BE2C (cell line): ENCODE measurements at places on chromosomes 12 and 14.
A peak's percentile ranks its signal among the peaks of the same experiment; 100 is the strongest.

DNA sequence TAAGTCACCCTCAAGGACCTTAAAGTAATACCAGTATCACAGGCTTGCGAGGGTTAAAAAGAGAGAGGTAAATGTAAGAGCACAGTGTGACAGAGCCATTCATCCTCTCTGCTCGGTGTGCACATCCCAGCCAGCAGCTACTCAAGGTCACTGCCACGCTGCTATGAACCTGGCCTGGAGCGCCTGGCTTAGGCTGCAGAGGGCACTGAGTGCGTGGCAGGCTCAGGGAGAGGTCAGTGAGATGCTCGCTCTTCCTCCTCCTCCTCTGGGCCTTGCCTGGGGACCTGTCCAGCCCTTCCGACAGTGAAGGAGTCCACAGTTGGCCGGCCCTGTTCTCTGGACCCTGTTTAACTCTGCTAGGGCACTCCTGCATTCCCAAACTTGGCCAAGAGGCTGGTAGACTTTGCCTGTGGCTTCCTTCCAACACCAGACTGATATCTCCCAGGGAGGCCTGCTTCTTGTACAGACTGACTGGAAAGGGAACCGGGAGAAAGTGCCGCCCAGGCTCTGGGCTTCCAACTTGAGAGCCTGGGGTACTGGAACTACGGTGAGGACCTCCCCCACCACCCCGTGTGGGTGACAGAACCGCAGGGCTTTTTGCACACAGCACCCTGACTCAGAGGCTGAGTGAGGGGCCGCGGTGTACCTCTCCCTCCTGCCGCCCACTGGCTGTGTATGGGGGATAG, 62.6 kb upstream of the CORO1C start:
- DNase-seq = no peak

- no peak for DNase-seq
Measured at GRCh38 chr12:99370421-99371138, 277.0 kb upstream of the GARIN6 start.

DNA sequence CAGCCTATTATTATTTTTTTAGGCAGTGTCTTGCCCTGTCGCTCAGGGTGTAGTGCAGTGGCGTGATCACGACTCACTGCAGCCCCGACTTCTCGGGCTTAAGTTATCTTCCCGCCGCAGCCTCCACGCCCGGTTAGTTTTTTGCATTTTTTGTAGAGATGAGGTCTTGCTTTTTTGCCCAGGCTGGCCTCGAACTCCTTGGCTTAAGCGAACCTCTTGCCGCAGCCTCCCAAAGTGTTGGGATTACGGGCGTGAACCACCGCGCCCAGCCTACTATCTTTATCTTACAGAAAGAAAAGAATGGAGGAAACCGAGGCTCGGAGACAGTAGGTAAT, 507 bp upstream of the PTPN11 start:
- DNase-seq = no peak

DNA sequence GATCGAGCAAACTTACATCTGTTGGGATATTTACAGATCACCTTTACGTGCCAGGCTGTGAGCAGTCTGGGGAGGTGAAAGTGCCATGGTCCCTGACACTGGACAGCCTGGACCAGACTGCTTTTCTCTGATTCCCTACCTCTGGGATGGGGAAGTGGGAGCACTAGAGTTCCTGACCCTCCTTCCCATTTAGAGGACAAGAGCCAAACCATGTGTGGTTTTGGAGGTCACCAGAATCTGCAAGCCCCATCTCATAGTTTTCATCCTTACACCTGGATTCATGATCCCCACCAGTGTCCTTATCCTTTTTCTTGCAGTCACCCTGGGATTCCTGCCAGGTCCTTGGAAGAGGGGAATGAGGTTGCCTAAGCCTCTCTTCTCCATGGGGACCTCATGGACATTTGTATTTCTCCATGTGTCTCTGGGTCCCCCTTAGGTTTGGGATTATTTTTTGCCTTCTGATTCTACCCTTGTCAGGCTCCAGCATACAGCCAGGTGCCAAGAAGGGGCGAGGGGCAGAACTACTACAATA, 1.5 kb upstream of the WNT10B start:
- no peak for DNase-seq

DNA sequence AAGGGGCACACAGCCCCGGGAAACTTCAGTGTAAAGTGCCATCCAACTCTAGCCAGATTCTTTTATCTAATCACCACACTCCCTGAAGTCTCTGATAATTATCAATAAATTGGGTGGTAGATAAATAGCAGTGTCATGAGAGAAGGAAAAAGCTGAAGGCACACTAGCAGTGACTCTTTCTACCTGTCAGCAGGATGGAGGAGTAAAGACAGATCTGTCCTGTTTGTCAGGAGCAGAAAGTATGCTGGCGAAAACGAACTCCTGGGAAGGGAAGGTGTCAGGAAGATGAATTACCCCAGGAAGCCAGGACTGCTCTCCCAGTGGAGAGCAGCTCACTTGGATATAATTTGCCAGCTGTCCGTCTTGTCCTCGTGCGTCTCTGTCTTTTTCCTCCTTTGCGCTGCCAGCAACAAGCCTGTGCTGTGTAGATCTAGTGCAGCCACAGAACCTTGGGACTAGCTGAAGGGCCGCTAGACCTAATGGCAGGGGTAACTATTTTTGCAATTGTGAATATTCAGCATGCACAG, 981.9 kb downstream of the DIO2 start:
- DNase-seq = no peak

GRCh38 chr12:92085040-92085735, 60.5 kb downstream of the BTG1 start:
- DNase-seq = no peak

DNA sequence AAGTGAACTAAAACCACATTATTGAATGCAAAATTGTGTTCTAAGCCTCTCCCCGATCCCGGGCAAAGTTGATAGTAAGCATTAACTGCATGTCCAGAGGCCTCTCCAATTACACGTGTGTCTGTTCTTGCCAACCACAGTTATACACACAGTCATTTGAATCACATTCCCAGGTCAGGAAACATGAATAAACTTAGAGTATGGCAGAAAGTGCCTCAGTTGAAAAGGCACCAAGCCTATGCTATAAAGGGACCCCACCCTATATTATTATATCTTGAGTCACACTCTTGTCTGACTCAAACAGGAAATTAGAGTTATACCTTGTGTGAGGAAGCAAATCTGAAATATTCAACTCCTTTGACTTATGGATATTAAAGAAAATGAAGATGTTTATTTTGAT, 128.3 kb upstream of the STXBP6 start:
- DNase-seq = no peak

DNA sequence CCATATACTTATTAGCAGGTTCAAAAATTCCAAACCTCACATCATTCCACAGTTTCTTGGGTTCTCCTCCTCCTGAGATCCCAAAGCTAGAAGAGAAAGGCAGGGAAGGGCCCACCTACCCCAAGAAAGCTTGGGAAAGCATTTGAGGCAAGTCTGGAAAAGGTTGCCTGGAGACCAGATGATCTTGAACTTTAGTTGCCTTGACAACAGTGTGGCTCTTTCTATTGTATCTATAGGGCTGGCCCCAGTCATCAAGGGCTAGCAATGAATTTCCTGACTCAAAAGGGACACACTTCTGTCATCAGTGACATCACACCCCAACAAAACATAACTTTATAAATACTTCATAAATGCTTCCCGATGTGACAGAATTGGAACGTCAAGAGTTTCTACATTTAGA, 40.0 kb downstream of the ZFYVE1 start:
- no peak for DNase-seq

GRCh38 chr12:115506822-115507559, 770.5 kb downstream of the MED13L start:
- DNase-seq = no peak

GRCh38 chr12:53320352-53321195, 836 bp downstream of the AAAS start:
- DNase-seq = no peak

DNA sequence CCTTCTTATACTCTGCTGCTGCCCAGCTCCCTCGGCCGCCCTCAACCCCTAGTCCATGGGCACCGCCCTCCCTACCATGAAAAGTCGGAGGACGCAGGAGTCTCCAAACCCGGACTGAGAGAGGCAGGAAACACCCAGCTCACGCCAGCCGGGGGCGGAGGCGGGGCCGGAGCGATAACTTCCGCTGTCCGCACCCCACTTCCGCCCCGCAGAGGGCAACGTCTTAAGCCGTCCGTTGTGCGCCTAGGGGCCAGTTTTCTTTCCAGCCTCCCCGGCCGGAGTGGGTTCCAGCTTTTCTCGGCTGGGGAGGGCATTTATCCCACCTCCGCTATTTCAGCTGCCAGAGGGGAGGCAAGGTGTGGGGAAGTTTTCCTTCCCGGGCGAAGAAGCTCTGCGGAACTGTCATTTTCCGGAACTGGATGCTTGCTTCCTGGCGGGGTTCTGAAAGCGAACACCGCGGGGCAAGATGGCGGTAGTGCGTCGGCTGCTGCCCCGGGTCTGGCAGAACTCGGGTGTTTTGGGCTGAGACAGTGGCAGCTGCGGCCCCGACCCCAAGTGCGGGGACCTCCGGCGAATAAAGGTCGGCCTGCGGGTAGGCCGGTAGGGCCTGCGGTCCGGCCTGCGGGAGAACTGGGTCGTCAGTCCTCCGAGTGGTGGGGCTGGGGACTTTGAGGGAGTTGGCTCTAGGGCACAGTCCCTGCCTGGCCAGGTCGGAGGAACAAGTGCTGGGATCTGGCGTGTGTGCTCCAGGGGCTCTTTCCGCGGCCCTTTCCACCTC, at the start of the genes KCTD10 and UBE3B:
TSS of gene KCTD10 (minus strand) at position 116 of the 778 bp plus-strand sequence. CDS start at position 78, 38 bp downstream.
TSS of gene UBE3B (plus strand) at position 450 of the 778 bp plus-strand sequence. CDS start 5,918 bp downstream, outside the sequence.
- peak; percentile 94 for DNase-seq

- DNase-seq = no peak
Measured at GRCh38 chr12:103698752-103699560, 111.9 kb downstream of the STAB2 start.

DNA sequence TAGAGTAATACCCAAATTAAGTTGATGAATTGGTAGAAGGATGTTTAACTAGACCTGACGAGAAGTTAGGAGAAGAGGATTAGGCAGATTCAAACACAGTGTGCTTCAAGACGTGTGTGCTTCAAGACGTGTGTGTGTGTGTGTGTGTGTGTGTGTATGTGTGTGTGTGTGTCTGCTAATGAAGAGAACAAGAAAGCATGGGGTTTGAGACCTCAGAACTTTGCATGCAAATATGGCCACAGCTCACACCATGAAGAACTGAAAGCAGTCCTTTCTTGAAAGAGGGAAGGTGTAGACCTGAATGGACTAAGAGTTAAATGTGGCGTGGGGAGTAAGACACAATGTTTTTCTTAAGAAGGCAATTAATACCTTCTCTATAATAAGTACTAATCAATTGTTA, 32.5 kb upstream of the SSPN start:
- DNase-seq = no peak

- no peak for DNase-seq
Measured at GRCh38 chr12:12190087-12190809, 76.6 kb downstream of the LRP6 start.

GRCh38 chr14:21367582-21368144, 16.2 kb downstream of the SUPT16H start:
- DNase-seq = no peak

DNA sequence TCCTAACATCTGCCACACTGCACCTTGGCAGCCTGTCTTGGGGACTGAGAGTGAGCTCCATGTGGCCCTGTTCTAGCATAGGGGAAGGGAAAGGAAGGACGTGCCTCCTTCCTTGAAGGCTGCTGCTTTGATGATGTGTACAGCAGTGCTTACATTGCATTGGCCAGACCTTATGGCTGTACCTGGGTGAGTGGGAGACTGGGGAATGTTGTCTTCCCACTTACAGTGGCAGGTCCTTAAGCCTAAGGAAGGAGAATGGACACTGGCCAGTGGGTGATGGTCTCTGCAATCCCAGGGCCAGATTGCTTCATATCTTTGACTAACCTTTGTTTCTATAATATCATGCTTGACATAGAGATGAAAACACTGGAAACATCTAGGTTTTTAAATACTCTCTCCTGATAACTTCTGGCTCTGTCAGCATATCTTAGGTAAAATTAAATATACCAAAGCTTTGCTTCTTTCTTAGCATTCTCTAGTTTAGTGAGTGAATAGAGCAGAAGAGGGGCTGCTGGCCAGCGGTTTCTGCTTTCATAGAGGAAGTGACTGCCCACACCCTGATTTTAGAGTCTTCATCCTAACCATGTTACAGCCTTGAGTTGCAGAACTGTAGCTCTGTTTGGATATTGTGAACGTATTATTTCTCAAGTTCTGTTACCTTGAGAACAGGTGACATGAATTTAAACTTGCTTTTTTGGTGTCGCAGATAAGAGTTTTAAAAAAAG, 27.2 kb downstream of the KLC1 start:
- no peak for DNase-seq
